Uterus (tissue), 4 donors: ENCODE measurements at places on chromosomes 3 and 15. TPM values are rescaled to one million over a fixed set of nuclear protein-coding genes. Genes with fewer than 3 reads are reported as not detected.
A peak's percentile ranks its signal among the peaks of the same experiment; 100 is the strongest.

Gene CHDH
- total RNA-seq = 6.6 TPM

- DNase-seq = no peak
Measured at GRCh38 chr3:38507120-38507519, 11.0 kb downstream of the EXOG start.

Gene CHRM5
- total RNA-seq = not detected

- DNase-seq = no peak
Measured at GRCh38 chr3:27553886-27554540, 69.8 kb upstream of the SLC4A7 start.

- DNase-seq = no peak
Measured at GRCh38 chr15:91520850-91521249, 332.7 kb upstream of the SLCO3A1 start.

- no peak for DNase-seq
Measured at GRCh38 chr3:163587342-163587741, 1491.0 kb downstream of the SI start.

DNA sequence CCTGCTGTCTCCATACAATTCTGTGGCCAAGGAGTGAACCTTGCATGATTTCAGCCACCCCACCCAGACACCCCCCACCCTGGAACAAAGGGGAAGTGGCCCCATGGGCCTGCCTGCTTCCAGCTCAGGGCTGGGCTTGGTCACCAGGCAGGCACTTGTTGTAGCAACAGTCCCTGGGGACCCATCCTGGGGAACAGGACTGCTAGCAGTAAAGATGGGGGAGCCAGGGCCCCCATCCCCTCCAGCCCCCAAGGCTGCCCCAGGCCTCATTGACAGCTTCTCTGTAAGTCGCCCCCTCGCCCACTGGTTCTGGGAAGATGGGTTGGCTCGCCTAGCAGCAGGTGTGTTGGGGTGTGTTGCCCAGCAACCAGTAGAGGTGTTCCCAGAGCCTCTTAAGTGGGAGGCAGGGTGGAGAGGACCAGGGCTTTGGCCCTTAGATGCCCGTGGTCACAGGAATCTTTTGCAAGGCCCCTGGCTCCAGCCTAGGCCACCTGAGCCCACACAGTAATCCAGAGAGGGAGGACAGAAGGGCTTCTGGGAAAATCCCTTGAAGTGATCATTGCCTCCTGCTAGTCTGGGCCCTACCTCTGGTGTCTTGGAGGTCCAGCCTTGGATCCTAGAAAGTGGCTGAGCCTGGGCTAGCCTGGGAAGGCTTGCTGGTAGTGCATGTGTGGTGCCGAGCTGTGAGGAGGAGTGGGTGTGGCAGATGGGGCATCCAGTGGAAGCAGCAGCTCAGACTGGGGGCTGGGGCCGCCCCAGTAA is 48.9 kb downstream of the CYP11A1 start:
- peak; percentile 31 for DNase-seq

- peak; percentile 45 for DNase-seq
Measured at GRCh38 chr3:169863458-169863899, 6.3 kb downstream of the LRRC31 start.

GRCh38 chr3:63949005-63949404 is 36.8 kb upstream of the SCAANT1 start:
- no peak for DNase-seq

GRCh38 chr15:26866298-26867199 is at the start of gene GABRA5:
Gene GABRA5, plus strand, starts transcription at chr15:26867062. Its CDS starts 2,187 bp downstream, at chr15:26869249.
- no peak for DNase-seq

Gene MINAR1
- total RNA-seq = 0.43 TPM

- no peak for DNase-seq
Measured at GRCh38 chr3:139414608-139415224, 25.3 kb upstream of the COPB2 start.

- DNase-seq = no peak
Measured at GRCh38 chr15:78685159-78685921, 44.3 kb upstream of the CHRNB4 start.

Gene AADAC
- not detected for total RNA-seq

- no peak for DNase-seq
Measured at GRCh38 chr3:34357461-34357860, 559.0 kb downstream of the PDCD6IP start.

DNA sequence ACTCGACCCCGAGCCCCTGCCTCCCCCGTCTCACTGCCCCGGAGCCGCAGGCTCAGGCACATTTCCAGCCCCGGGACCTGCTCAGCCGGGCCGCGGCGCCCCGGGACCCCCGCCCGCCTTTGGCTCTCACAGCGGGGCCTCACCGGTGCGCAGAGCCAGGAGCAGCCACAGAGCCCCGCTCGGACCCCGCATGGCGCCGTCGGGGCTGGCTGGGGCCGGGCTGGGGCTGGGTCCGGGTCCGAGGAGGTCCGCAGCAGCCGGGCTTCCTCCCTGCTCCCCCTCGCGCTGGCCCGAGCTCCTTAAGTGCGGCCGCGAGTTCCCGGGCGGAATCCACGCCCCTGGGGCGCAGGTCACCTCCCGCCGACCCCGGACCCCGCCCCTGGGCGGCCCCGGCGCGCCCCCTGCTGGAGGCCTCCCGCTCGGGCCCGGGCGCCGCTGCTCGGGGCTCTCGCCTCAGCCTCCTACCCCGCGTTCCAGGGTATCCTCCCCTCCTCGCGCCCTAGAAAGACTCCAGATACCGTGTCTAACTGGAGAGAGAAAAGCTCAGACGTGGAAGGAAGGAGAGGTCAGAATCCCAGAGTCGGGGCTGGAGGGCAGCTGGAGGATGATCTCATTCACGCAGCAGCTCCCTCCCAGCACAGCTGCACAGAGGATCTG is at the start of gene MELTF:
Gene MELTF (minus strand): TSS at position 307 of the 657 bp plus-strand sequence. CDS start 115 bp downstream, at position 192.
- DNase-seq = peak; percentile 72

DNA sequence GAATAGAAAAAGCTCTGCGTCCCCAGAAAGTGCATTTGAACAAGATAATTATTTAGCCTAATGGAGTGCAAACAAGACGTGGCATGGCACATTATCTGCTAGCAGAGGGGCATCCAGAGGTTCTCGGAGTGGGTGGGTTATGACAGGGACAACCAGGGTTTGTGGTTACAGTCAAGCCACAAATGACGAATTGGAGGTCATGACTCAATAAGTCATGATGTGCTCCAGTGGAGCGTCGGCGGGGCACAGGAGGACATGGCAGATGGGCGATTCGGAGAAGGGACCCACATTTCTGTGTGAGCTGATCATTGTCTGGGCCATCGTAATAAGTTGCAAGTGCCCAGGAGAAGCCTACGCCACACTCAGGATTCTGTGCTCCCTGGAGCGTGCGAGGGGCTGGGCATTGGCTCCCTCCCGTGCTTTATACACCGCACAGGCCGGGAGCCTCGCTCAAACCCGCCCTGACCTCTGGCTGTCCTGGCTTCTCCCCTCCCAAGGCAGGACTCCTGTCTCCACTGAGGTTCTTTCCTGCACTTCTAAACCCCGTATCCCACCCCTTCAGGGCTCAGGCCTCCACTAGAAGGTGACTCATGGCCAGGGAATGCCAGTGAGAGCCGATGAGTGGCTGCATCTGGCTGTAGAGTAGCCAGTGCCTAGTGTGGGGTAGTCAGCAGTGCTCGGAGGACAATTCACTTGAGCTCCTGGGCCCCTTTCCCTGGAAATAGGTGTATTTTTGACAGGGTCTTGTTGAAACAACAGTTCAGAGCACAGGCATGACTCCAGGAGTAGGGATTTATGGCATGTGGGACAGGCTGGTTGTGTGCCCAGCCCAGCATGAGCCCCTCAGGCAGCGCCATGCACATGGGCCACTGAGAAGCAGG is 67.4 kb downstream of the GRIP2 start:
- peak; percentile 84 for DNase-seq

DNA sequence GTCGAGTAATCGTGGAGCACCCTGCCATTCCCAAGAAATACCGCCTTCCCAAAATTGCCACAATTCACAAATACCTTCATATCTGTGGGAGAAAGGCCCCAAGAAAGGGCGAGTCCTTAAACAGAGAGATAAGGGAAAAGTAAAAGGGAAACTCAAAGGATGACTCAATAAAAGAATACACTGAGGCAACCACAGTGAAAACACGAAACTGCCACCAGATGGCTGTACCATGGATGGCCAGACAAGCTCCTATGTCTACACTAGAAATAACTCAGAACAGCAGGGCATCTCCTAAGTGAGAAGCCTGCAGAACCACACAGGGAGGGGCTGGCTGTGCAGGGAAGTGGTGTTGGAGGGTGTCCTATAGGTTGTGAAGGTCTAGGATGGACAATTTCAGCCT is 25.0 kb downstream of the SRGAP3 start:
- no peak for DNase-seq

- peak; percentile 36 for DNase-seq
Measured at GRCh38 chr15:77418966-77419835, 703 bp downstream of the PEAK1 start.

Gene C3orf70
- 18.2 TPM for total RNA-seq

- no peak for DNase-seq
Measured at GRCh38 chr15:65963358-65963757, 94.1 kb downstream of the RAB11A start.

DNA sequence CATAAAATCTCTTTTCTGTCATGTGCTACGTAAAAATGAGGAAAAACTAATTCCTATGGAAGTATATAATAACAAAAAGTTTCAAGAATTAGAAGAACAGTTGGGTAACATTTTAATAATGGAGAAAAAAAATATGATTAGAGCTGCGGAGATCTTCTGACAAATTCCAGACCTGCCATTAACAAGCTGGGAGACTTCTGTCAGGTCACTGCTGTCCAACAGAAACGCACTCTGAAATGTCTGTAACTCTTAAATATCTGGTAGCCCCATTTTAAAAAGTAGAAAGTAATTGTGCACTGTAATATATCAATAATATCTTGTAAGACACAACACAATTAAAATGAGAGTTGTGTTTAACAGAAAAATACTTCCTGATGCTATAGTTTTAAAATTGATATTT is 15.7 kb downstream of the GOLIM4 start:
- no peak for DNase-seq

DNA sequence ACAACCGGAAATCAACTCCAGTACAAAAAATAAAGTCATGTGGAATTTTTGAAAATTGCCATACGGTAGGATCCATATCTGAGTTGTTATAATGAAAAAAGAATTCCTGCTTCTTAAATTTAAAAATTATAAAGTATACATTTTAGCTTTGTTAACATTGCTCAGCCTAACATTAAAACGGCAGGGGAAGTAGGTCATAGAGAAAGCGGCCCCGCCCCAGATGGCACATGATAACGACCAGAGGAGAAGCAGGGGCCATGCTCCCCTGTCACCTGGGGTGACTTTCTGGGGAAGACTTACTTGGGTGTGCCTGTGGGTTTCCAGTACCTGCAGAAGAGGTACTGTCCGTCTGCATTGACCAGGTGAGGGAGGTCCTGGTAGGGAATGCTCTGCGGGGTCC is 921 bp downstream of the MGLL start:
- DNase-seq = no peak

- DNase-seq = peak; percentile 72
Measured at GRCh38 chr15:74950078-74950908, 6.3 kb downstream of the RPP25 start.

Gene CPN2
- total RNA-seq = not detected

Gene NEK10
- under 0.01 TPM for total RNA-seq

- no peak for DNase-seq
Measured at GRCh38 chr15:47383102-47383501, 334.2 kb upstream of the SEMA6D start.

GRCh38 chr3:196280689-196281440 is 6.7 kb downstream of the PCYT1A start:
- DNase-seq = no peak

DNA sequence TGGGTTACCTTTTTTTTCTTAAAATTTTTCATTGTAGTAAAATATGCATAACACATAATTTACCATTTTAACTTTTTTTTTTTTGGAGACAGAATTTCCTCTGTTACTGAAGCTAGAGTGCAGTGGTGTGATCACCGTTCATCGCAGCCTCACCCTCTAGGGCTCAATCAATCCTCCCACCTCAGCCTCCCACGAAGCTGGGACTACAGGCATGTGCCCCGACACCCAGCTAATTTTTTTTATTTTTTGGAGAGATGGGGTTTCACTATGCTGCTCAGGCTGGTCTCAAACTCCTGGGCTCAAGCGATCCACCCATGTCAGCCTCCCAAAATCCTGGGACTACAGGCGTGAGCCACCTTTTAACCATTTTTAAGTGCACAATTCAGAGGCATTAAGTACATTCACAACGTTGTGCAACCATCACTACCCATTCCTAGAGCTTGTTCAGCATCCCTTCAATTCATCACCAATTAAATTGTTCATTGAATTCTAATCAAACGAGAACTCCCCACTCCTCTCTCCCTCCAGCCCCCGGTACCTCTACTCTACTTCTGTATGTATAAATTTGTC is 44.6 kb downstream of the BHLHE40 start:
- DNase-seq = no peak

DNA sequence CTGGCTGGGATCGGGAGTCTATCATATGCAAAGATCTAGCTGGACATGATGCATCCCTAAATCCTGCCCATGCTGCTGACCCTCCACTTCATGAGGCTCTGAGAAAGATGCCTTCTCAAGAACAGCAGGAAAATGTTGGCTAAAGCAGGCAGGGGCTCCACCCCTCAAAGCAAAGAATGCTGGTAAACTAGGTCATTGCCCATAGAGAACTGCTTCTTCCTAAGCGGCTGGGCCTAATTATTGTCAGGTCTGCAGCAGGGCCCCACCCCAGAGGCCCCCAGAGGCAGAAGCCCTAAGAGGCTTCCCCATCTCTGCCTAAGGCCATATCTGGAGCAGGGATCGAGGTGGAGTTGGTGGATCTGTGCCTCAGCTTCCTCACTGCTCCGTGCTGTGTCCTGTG is 447.4 kb upstream of the PROK2 start:
- DNase-seq = no peak

- DNase-seq = no peak
Measured at GRCh38 chr3:186640929-186641328, 730 bp downstream of the FETUB start.

- no peak for DNase-seq
Measured at GRCh38 chr15:64938192-64938591, 26.5 kb downstream of the ANKDD1A start.

Gene OSTN
- total RNA-seq = 0.28 TPM

GRCh38 chr3:129398803-129399144 is 29.7 kb downstream of the EFCAB12 start:
- no peak for DNase-seq

Gene FGD5
- total RNA-seq = 21.4 TPM

DNA sequence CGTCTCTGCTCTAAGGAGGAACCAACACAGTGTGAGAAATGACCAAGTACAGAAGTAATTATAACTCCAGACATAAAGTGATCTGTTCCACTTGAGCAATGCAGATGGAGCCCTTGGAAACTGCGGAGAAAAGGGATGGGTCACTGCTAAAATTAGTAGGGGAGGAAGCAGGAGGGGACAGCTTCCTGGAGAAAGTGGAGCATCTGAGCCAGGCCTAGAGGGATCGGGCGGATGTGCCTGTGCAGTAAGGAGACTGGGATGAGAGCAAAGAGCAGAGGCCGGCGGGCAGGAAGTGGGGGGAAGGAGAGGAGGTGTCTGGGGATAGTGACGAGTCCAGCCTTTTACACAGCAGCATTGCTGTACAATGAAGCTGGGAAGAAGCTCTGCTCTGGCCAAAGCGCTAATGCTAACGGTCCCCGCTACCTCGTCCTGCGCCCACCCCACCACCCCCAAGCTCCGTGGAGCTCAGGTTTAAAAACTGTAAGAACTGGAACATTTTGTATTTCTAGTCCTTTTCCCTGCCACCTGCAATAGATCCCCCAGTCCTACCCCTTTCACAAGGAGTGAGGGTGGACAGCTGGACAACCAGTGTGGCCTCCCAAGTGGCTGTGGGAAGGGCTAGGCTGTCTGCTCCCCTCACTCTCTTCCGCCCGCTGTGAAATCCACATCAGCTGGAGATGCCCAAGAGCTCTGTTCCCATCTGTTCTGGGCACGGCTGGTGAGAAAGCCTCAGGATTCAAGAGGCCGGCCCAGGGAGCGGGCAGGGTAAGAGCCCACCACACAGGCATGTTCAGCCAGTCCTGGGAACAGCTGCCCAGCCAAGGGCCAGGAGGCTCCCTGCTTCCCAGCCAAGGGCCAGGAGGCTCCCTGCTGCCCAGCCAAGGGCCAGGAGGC is 53.0 kb upstream of the HES1 start:
- DNase-seq = no peak

Gene RAB43
- 10.8 TPM for total RNA-seq
